Right ventricle myocardium superior (tissue), 1 donor: ENCODE measurements at places on chromosomes 12 and 14. TPM values are rescaled to one million over a fixed set of nuclear protein-coding genes. Genes with fewer than 3 reads are reported as not detected.

RAB21 gene
- 163 TPM for total RNA-seq

REP15 gene
- 6.3 TPM for total RNA-seq

PPFIA2 gene
- total RNA-seq = 0.35 TPM

PRB2 gene
- not detected for total RNA-seq

PMCH gene
- not detected for total RNA-seq

SERPINA12 gene
- not detected for total RNA-seq
